ENCODE measurements at places on chromosomes 4 and X. TPM values are rescaled to one million over a fixed set of nuclear protein-coding genes. Genes with fewer than 3 reads are reported as not detected.

PABPC4L gene
- total RNA-seq: 0.74 TPM

KLKB1 gene
- 0.74 TPM for total RNA-seq

PABPC1L2A gene
- 1.7 TPM for total RNA-seq

FAM47C gene
- total RNA-seq: not detected

OPN1MW3 gene
- total RNA-seq: not detected

LINC00632 gene
- 39.8 TPM for total RNA-seq

Measured in temporal lobe (tissue), 4 donors.